ENCODE measurements at places on chromosomes 16 and 17. TPM values are rescaled to one million over a fixed set of nuclear protein-coding genes. Genes with fewer than 3 reads are reported as not detected.

- DNase-seq = no peak
Observed at GRCh38 chr16:27922433-27922832, 141.1 kb downstream of the GSG1L start.

GRCh38 chr17:74234486-74234885 lies 21.1 kb downstream of the TTYH2 start:
- no peak for DNase-seq

DNA sequence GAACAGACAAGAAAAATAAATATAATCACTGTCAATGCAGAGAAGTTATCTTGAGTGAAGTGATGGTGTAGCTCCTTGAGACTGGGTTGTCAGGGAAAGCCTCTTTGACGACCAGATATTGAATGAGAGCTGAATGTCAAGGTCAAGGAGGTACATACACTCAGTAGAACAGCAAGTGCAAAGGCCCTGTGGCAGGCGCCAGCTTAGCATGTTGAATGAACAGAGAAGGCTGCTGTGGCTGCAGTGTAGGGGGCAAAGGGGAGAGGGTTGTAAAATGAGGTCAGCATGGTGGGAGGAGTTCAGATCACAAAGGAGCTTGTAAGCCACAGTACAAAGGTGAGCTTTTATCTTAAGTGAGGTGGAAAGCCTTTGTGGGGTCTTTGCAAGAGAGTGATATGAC lies 111.5 kb downstream of the ZFHX3 start:
- no peak for DNase-seq

The NXPH3 gene
- total RNA-seq = 2.9 TPM

- DNase-seq = no peak
Observed at GRCh38 chr17:4969551-4970173, 2.0 kb upstream of the SPAG7 start.

DNA sequence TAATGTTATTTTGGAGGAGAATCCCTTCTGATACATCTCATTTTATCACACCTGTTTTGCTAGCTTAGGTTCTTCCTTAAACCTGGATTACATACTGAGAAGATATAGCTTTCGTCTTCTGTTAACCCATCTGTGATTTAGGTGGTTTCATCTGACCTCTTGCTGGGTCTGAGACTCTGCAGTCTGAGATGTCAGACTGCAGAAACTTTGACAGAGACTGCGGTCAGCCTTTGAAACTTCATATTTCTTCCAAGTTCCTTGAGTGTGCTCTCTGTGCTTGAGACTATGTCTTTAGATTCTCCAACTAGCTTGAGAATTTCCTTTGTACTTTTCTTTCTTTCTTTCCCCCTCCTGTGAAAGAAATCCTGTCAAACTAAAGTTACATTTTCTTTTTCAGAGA lies 196.4 kb upstream of the MPHOSPH6 start:
- no peak for DNase-seq

DNA sequence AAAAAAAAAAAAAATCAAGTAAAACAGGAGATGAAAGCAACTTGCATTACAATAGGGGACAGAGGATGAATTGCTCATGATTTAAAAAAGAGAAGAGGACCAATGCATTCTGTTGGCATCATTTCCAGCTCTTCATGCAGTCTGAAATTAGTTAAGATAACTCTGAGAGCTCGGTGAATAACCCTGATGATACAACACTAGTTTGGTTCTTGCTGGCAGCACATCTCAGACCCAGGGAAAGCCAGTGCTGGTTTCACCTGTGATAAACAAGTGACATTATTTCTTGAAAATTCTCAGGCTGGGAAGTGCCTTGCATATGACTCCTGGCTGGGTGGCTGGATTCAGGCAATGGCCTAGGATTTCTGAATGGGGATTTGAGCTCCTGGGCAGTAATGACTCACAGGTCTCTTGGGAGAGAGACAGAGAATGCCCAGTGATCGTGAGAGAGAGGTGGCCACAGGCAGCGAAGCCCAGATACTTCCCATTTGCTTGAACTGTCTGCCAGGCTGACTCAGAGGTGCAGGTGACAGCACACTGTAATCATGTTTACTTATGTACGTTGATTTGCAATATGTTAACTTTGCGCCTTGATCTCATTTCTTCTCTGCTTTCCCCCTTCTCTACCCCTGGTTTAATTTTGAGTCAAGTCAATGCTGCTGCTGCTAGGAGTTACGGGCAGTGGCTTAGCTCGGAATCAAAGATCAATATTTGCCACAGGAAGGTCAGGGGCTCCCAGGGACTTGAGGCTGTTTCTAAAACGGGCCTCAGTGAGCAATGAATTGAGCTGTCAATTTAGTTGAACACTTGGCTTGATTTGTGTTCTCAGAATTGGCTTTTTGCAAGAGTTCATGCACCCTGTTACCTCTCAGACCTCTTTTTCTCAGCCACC lies 27.1 kb downstream of the ARSG start:
- DNase-seq = peak; percentile 21

DNA sequence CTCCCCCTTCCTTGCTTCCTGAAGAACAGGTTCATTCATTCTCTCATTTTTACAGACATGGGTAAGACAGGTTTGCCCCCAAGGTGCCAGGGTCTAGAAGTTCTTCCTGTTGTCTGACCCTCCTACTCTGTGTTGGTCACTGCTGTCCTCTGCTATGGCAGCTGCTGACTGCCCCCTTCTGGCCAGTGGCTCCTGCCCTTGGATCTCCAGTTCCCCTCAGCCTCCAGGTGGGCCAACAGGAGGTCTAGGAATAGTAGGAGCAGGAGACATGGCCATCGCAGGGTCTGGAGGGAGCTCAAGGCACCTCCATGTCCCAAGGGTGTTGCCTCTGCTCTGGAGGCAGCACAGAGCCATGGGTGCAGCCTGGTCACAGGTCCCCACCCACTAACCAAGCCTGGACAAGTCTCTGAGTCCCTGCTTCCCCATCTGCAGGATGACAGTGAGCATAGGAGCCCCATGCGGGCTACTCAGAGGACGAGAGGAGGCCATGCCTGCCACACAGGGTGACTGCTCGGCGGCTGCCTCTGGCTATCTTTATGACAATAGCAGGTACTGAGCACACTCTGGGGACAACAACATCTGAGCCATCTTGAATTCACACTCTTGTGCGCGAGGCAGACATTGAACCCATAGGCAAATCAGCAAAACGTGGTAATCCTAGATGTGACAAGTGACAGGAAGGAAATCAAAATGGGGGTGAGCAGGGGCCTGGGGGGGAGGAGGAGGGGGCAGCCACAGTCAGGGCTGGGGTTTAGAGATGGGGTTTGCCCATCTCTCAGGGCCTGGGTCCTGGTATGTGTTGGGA lies 27.0 kb upstream of the NXPH3 start:
- DNase-seq = no peak

The KRTAP1-1 gene
- not detected for total RNA-seq

The KRTAP9-1 gene
- not detected for total RNA-seq

DNA sequence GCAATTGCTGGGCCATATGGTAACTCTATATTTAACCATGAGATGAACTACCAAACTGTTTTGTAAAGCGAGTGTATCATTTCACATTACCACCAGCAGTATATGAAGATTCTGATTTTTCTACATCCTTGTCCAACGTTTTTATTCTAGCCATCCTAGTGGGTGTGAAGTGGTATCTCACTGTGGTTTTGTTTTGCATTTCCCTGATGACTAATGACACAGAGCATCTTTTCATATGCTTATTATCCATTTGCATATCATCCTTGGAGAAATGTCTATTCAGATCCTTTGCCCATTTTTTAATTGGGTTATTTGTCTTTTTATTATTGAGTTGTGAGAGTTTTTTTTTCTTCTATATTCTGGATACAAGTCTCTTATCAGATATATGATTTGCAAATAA lies 83.6 kb downstream of the AKAP1 start:
- DNase-seq = no peak

DNA sequence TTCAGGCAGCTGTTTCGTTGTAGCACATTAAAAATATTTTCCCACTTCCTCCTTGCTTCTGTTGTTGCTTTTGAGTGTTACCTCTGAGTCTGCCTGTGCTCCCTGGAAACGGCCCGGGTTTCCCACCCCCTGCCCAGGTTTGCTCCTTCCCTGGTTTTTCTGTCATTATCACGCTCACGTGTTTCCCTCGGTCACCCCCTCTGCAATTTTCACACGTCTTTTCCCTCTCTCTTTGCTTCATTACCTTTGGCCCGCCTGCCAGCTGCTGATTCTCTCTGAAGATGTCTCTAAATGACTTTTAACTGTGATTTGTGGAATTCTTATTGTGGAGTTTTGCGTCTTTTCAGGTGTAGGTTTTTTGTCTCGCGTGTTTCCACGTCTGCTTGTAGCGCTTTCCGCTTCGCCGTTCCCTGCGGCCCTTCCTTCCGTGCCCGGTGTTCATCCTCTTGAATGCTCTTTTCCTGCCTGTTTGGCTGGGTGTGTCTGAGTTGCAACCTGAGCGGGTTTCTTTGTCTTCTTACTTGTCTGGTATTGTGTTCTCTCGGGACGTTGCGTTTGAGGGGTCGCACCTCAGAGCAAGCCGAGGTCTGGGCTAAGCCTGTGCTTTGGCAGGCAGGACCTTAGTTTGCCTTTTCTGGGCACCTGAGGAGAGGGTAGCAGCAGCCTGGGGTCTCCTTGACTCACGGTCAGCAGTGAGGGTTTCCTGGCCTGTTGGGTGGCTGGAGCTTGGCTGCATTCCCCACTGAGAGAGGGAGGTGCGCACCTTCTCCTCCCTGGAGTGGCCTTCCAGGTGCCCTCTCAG lies 96.3 kb upstream of the ZNF750 start:
- no peak for DNase-seq

The TLCD2 gene
- total RNA-seq = 6.5 TPM

GRCh38 chr17:55852734-55853133 lies 101.9 kb downstream of the PCTP start:
- no peak for DNase-seq

- peak; percentile 59 for DNase-seq
Observed at GRCh38 chr17:17561408-17562145, 29.9 kb downstream of the PEMT start.

DNA sequence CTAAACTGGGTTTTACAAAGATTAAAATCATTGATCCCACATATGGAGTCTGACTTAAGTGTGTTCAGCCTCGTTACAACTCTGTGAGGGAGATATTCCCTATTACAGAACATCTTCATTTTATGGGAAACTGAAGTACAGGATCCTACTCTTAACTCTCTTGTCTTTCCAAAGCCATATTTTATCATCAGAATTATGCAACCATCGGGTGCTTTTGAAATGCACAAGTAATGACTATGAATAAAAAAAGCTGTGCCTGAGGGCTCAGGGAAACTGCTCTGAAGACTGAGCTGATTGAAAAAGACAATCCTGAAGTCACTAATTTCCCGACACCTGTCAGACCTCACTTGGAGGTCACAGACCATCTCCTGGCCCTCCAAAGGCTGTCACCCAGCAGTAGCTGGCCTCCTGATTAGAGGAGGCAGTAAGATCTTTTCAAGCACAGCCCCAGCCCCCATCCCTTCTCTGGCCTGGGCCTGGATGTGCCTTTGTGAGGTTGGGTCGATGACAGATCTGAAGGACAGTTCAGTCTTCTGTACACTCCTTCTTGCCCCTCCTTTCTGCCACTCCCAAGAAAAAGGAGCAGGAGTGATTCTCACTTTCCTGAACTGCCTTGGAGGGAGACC lies 5.6 kb downstream of the AKAP1 start:
- no peak for DNase-seq

- no peak for DNase-seq
Observed at GRCh38 chr16:81797443-81797842, 18.4 kb downstream of the PLCG2 start.

DNA sequence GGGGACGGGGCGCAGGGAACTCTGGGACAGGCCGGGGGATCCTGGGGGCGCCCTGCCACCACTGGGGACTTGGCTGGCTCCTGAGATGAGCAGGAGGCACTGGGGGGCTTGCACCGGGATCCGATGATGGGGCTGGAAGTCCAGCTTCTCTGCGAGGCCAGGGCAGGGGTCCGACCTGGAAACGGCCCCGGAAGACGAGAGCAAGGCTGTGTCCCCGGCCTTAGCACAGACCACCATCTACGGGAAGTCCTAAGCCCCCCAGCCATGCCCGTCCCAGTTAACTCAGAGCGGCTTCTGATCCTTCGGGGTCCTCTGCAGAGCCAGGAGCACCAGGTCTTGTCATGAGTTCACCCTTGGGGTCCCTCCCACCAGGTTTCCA lies 573 bp downstream of the CDT1 start:
- no peak for DNase-seq

GRCh38 chr16:12900156-12900555 lies 1.2 kb upstream of the SHISA9 start:
- DNase-seq = no peak

- DNase-seq = no peak
Observed at GRCh38 chr16:6573577-6573976, 759.1 kb upstream of the RBFOX1 start.

DNA sequence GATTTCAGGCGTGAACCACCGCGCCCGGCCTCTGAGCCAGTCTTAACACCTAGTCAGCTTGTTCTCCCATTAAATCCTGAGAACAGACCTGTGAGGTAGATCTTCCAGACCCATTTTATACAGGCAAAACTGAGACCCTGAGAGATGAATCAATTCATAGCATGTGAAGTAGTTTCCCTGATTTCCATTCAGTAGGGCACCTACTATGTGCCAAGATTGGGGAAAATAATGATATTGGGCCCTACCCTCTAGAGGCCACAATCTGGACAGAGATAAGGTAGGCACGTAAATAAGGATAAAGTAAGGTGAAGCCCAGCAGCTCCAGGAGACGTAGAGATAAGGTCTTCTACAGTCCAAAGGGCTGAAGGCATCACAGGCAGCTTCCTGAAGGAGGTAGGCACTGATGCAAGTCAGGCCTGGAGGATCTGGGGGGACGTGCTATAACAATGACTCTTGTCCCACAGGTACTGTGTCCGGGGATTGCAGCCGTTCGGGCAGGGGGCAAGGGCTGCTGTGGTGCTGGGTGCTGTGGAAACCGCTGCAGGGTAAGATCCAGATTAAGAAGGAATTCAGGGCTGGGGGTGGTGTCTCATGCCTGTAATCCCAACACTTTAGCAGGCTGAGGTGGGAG lies 5.7 kb downstream of the VMO1 start:
- DNase-seq = no peak

The RTN4RL1 gene
- total RNA-seq = 9.3 TPM

The TOX3 gene
- 38.8 TPM for total RNA-seq

GRCh38 chr17:41863074-41863848 lies 2.0 kb downstream of the KLHL11 start:
- DNase-seq = no peak

The IRX6 gene
- 0.17 TPM for total RNA-seq

DNA sequence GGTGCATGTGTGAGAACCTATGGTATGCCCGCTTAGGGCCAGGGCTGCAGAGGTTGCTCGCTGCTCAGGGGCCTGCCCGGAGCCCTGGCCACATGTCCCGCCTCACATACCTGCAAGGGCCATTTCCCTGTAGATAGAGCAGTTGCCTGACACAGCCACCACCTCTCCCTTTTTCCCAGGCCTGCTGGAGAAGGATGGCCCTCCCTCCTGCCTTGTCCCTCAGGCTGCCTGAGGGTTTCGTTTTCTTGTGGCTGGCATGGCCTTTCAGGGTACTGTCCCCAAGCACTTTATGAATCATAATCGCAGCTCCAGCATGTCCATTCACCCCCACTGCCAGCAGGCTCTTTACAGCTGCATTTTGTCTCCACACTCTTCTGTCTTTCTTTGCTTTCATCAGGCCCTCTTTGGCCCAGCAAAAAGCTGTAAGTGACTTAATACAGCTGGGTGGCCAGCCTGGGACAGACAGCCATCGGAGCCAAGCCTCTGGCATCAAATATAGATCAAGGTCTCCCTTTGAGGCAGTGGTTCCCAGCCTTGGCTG lies 65.7 kb downstream of the MPRIP start:
- no peak for DNase-seq

The LGALS9 gene
- total RNA-seq = 103 TPM

- no peak for DNase-seq
Observed at GRCh38 chr17:31111183-31111582, 16.4 kb downstream of the NF1 start.

The GFER gene
- total RNA-seq = 34.3 TPM

All from mucosa of gallbladder (tissue), 1 donor.